ENCODE measurements at places on chromosomes 13 and 19.

DNA sequence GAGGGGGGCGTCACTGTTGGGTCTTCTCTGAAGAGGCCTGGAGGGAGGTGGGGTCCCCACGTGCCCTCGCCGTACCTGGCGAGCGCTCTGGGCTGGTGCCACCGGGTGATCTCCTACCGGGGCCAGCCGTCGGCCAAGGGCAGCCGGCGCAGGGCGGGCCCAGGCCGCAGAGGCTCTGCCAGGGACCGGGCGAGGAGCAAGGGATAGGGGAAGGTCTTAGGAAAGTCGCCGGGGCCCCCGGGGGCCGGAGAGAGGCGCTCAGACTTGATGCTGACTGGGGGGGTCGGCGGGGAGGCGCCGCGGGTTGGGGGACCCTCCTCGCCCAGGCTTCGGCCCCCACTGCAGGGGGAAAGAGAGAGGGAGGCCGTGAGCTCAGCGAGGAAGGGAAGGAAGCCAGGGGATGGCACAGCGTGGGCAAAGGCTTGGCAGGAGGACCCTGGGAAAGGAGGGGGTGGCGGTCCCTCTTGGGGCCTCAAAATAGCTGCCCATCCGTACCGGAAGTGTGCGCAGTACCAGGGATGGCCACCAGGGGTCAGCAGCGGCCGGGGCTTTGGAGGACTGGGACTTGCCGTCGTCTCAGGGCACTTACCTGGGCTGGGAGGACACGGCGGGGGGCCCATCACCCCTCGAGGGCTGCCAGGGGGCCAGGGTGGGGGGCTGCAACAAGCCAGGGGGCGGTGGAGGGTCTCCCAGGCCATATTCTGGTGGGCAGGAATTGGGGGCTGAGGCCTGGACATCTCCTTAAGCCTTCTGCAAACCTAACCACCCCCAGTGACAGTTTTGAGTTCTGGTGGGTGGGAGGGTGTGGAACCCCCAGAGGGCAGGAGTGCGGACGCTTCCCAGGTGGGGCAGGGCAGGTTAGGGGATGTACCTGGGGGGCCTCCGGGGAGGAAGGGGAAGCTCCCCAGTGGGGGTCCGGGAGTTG lies 7.7 kb upstream of the TMEM161A start:
- peak; percentile 37 for DNase-seq

GRCh38 chr19:28218728-28219127 lies 994.2 kb downstream of the UQCRFS1 start:
- no peak for DNase-seq

DNA sequence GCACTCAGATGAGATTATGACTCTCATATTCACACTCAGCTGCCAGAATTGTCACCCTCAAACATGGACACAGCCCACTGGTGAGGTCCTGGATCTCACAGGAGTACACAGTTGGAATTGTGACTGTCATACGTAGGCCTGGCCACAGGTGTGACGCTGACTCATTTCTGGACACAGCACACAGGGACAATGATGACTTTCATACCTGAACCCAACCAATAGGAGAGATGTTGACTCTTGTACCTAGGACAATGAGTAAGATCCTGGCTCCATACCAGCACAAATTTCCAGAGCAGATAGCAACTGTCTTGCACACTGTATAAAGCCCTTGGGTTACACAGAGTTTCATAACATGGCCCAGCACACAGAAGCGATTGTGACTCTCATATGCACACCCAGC lies 46.4 kb downstream of the ZNF85 start:
- DNase-seq, result no peak

GRCh38 chr19:55032170-55032800 lies 5.8 kb downstream of the GP6 start:
- no peak for DNase-seq

DNA sequence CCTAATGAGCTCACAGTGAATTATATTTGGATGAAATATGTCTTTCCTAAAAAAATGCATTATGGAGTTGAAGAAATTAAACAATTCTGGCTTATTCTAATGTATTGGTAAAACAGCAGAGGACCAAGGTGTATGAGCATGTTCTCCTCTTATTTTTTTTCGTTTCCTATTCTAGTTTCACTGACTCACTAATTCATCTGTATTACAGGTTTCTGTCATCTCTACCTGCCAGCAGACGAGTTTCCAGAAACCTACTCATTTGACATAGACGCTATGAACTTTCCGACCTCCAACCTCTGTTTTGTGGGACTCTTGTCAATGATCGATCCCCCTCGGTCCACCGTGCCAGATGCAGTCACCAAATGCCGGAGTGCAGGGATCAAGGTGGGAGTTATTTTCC lies 20.3 kb downstream of the ATP12A start:
- no peak for DNase-seq

DNA sequence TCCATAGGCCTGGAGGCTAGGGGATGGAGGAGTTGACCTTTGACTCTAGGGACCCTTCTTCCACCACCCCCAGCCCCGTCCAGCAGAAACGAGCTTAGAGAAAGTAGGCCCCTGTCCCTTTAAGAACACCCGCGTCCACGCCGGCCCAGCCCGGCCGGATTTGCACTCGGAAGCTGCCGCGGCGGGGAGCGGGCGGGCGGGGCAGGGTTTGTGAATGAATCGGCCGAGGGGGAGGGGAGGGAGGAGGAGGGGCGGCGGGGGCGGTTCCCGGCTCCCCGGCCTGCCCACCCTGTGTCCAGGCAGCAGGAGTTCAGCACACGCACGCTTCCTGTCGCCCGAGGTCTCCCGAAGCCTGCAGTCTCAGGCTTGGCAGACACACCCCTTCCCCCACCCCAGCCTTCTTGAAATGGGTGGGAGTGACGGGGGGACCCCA lies 1.5 kb downstream of the UNC13A start:
- peak; percentile 57 for DNase-seq

GRCh38 chr13:78602561-78603239 lies 652 bp downstream of the POU4F1 start:
- DNase-seq, result no peak

DNA sequence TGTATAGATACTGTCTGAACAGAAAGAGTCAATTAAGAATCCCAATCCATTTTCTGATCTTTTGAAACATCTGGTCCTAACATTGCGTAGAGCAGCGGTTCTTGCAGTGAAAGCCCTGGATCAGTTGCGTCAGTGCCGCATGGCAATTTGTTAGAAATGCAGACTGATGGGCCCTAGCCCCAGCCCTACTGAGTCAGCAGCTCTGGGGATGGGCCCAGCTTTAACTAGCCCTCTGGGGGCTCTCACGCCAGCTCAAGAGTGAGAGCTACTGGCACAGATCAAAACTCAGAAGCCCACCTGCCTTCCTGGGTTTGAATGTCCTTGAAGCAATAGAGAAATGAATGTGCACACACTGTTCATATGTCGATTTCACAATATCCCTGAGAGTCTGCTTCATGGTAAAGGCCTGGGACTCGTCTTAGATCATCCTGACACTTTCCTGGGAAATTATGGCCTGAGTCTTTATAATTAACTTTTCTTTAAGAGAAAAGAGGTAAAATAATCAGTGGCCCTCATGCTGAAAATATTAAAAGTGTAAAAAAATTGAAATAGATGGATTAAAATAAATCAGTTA lies 206.8 kb upstream of the TMTC4 start:
- DNase-seq, result no peak

GRCh38 chr19:13459351-13459750 lies 46.9 kb downstream of the CACNA1A start:
- DNase-seq, result peak; percentile 14

DNA sequence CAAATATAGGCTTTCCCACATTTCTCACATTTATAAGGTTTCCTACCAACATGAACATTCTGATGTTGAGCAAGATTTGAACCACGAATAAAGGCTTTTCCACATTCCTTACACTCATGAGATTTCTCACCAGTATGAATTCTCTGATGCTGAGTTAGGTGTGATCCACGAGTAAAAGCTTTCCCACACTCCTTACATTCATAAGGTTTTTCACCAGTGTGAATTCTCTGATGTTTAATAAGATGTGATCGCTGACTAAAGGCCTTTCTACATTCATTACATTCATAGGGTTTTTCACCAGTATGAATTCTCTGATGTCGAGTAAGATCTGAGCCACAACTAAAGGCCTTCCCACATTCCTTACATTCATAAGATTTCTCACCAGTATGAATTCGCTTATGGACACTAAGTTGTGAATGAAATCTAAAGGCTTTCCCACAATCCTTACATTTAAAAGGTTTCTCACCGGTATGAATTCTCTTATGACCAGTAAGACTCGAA lies 19.0 kb downstream of the ZNF790 start:
- no peak for DNase-seq

- no peak for DNase-seq
Observed at GRCh38 chr19:48308631-48309586, 16.4 kb upstream of the EMP3 start.

DNA sequence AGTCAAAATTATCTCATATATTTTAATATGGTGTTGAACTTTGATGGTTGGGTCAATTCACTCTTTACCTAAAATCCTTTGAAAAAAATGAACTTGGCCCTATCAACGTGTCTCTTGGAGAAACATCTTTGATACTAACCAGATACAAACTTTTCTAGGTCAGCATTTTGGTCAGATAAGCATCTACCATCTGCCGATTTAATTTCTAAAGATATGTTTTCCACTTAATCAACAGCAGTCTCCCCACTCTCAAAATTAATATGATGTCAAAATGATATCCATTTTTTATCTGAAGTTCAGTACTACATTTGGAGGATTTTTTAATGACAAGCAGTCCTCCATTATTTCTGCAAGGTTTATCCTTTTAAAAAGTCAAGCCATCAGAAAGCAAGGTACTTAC lies 288.8 kb downstream of the DIAPH3 start:
- no peak for DNase-seq

Data from NCI-H345 (cell line).